Temporal lobe (tissue), 4 donors: ENCODE measurements at places on chromosomes 1 and 21. TPM values are rescaled to one million over a fixed set of nuclear protein-coding genes. Genes with fewer than 3 reads are reported as not detected.

The FCRL5 gene
- total RNA-seq, result not detected

The CD1E gene
- not detected for total RNA-seq

The KCNJ15 gene
- not detected for total RNA-seq

The DMBX1 gene
- not detected for total RNA-seq

The CTTNBP2NL gene
- total RNA-seq, result 25.8 TPM

The KCNE1 gene
- total RNA-seq, result 1.2 TPM

The ALX3 gene
- total RNA-seq, result not detected

The KCNAB2 gene
- total RNA-seq, result 9.1 TPM

The MARK1 gene
- total RNA-seq, result 55.8 TPM

The EPS15 gene
- 152 TPM for total RNA-seq

The UTP11 gene
- total RNA-seq, result 28.5 TPM

The C1orf53 gene
- total RNA-seq, result 1.5 TPM

The SMIM1 gene
- total RNA-seq, result not detected

The RGS4 gene
- 2.0 TPM for total RNA-seq

The DCDC2B gene
- not detected for total RNA-seq

The SLC27A3 gene
- total RNA-seq, result 9.3 TPM

The RGS8 gene
- total RNA-seq, result 11.3 TPM

The S100A7 gene
- total RNA-seq, result not detected

The FAM3B gene
- total RNA-seq, result not detected

The NR0B2 gene
- total RNA-seq, result not detected

The CFHR1 gene
- 0.25 TPM for total RNA-seq

The CLDN17 gene
- not detected for total RNA-seq

The PGBD5 gene
- total RNA-seq, result 20.7 TPM

The VCAM1 gene
- total RNA-seq, result 19.9 TPM

The FHAD1 gene
- total RNA-seq, result 1.7 TPM

The CYYR1 gene
- total RNA-seq, result 2.7 TPM

The SPRR1A gene
- not detected for total RNA-seq

The AQP10 gene
- total RNA-seq, result not detected

The C1QA gene
- 3.2 TPM for total RNA-seq

The PDXK gene
- total RNA-seq, result 38.6 TPM

The LORICRIN gene
- 0.25 TPM for total RNA-seq

The VHLL gene
- 0.25 TPM for total RNA-seq

The MATN1 gene
- total RNA-seq, result under 0.01 TPM

The RHBG gene
- total RNA-seq, result not detected

The TNFSF18 gene
- total RNA-seq, result 0.74 TPM

The RPE65 gene
- total RNA-seq, result under 0.01 TPM

The VWA1 gene
- total RNA-seq, result 6.4 TPM

The SELP gene
- total RNA-seq, result 0.49 TPM

The LCE2A gene
- total RNA-seq, result not detected

The FCRLB gene
- total RNA-seq, result 0.74 TPM

The GGPS1 gene
- 22.1 TPM for total RNA-seq

The ZSWIM5 gene
- total RNA-seq, result 14.5 TPM

The OR2L13 gene
- total RNA-seq, result 0.74 TPM

The IQGAP3 gene
- total RNA-seq, result 0.98 TPM

The TCHH gene
- 0.25 TPM for total RNA-seq

The RORC gene
- total RNA-seq, result under 0.01 TPM

The CFHR5 gene
- total RNA-seq, result not detected
